Ovary (tissue), 10 donors: ENCODE measurements at places on chromosomes 11 and 22. TPM values are rescaled to one million over a fixed set of nuclear protein-coding genes. Genes with fewer than 3 reads are reported as not detected.

GRCh38 chr22:43129426-43130425 lies 13.5 kb downstream of the MCAT start:
- DNase-seq = no peak

- DNase-seq = peak; percentile 3
These were observed 61.0 kb upstream of the THY1 start for GRCh38 chr11:119483881-119484371.

DNA sequence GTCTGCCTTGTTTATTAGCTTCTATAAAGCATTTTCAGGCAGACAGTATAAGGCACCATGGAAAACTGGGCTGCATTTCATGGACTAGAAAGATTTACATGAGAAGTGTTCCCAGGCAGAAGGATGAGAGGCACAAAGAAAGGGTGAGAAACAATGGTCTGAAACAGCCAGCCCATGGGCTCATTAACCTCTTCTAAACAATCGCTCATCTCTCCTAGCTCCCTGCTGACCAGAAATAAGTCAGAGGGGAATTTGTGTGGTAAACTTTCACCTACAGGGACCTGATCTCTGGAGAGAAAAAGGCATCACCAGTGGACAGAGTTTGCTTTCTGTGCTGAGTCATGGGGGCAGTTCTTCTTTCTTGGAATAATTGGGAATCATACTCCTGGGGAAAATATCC lies 51.8 kb upstream of the KIRREL3 start:
- DNase-seq = no peak

DNA sequence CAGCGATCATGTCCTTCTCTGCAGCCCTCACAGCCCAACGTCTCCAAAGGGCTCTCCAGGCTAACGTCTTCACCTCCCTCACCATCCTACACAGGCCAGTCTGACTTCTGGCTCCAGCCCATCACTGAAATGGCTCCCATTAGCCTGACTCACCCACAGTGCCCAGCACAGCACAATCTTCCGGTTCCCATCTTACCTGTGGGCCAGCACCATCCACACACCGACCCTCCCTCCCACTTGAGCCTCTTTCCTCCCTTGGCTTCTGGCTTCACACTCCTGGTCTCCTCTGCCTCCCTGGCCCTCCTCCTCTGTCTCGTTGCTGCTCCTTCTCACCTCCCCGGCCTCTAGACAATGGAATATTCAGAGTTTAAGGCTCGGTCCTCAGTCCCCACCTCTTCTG lies 51.2 kb downstream of the PDE2A start:
- DNase-seq = no peak

DNA sequence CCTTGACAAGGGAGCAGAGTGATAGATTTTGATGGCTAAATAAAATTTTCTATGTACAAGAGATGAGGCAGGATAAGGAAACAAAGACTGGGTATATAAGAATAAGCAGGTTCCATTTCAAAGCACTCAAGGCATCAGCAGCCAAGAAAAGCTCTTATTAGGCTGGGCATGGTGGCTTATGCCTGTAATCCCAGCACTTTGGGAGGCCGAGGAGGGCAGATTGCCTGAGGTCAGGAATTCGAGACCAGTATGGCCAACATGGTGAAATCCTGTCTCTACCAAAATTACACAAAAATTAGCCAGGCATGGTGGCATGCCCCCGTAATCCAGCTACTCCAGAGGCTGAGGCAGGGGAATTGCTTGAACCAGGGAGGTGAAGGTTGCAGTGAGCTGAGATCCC lies 563.4 kb upstream of the CCDC179 start:
- no peak for DNase-seq

- no peak for DNase-seq
These were observed 56.3 kb upstream of the ADSL start for GRCh38 chr22:40289991-40290459.

GRCh38 chr22:38524429-38524828 lies 18.3 kb upstream of the DDX17 start:
- no peak for DNase-seq

DNA sequence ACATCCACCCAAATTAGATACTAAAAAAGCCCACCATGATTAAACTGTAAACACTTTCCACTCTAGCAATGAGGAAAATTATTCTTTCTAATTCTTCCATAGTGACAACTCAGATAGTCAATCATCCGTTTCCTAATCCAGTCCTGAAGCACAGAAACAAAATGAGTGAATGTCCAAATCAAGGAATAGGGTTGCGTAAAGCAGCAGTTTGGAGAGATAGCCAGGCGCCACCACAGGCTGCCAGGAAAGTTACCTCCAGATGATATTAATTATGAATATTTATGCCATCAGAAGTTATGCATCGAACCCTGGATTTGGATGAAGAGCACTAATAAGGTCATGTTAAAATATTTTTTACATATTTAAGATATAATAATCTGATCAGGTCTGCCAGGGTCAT lies 63.2 kb downstream of the ETS1 start:
- DNase-seq = no peak

GRCh38 chr22:22233081-22233480 lies 11.5 kb upstream of the VPREB1 start:
- DNase-seq = no peak

GRCh38 chr11:103700622-103701021 lies 335.8 kb upstream of the DDI1 start:
- DNase-seq = no peak

DNA sequence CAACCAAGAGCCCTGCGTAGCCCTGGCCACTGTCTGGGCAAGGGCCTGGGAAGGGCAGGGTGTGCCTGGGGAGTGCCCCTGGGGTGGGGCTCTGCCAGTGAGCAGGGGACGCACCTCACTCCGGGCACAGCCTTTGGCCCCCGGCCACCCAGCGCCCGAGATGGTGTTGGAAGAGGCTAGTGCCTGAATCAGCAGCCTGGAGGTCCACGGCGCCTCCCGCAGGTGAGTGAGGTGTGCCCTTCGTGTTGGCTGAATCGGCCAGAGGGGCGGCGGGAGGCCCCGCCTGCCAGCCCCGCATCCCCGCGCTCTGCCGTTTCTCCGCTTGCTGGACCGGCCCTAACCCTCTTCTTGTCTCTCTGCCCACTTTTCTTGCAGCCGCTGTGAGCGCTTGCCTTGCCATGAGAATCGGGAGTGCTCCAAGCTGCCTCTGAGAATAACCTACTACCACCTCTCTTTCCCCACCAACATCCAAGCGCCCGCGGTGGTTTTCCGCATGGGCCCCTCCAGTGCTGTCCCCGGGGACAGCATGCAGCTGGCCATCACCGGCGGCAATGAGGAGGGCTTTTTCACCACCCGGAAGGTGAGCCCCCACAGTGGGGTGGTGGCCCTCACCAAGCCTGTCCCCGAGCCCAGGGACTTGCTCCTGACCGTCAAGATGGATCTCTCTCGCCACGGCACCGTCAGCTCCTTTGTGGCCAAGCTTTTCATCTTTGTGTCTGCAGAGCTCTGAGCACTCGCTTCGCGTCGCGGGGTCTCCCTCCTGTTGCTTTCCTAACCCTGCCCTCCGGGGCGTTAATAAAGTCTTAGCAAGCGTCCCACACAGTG lies 60.1 kb downstream of the FBLN1 start:
- DNase-seq = no peak

- DNase-seq = no peak
These were observed 73.9 kb upstream of the TENM4 start for GRCh38 chr11:79514695-79515094.

GRCh38 chr11:104078245-104078644 lies 41.8 kb downstream of the DDI1 start:
- no peak for DNase-seq

GRCh38 chr11:115366826-115367225 lies 137.4 kb downstream of the CADM1 start:
- no peak for DNase-seq

DNA sequence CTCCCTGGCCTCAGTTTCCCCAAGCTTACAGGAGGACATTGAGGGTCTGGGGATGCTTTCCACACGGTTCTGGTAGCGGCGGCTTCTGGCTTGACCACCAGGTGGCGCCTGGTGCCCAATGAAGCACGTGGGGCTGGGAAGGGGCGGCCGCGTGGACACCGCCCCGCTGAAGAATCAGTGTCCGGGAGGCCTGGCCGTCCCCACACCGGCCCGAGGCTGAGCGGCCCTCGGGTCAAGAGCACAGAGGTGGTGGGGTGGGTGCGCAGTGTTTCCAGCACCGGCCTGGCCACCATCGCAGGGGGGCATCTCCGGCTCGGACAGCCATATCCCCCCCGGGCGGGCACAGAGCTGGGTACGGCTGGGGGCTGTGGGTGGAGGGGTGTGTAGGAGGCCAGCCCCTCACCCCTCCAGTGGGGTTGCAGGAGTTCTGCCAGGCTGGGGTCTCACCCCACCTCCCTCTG lies 27.8 kb upstream of the PPARA start:
- DNase-seq = peak; percentile 84

DNA sequence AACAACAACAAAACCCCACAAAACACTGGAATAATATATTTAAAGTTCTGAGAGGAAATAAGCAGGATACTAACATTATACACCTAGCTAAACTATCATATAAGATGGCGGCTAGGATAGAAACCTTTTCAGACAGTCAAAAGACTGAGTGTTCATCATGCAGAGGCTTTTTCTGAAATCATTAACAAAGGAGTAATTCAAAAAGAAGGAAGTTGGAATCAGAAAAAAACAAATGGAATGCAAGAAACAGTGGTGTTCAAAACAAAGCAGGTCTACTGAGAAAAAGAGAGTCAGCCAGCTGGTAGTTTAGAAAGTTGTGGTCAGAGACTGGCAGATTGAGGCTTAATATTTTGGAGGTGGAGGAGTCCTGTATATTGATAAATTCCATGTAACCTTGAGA lies 30.1 kb upstream of the ZBTB44 start:
- DNase-seq = no peak

GRCh38 chr11:10640308-10640707 lies 53.2 kb downstream of the IRAG1 start:
- no peak for DNase-seq

DNA sequence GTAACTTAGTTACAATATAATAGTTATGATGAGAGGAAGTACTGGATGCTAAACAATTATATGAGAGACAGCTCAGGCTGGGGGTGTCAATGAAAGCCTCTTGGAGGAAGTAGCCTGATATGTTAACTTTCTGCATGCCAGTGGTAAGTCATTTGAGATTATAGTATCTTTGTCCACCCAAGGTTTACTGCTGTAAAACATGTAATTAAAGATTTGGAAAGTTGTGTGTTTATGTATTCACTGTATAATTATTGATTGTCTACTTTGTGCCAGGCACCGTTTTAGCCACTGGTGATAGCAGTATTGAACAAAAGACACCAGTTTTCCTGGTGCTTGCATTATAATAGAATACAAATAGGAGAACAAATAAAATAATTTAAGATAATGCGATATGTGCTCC lies 624 bp upstream of the DNAJB7 start:
- no peak for DNase-seq

- no peak for DNase-seq
These were observed 130.4 kb downstream of the ADAMTS15 start for GRCh38 chr11:130578738-130579368.

DNA sequence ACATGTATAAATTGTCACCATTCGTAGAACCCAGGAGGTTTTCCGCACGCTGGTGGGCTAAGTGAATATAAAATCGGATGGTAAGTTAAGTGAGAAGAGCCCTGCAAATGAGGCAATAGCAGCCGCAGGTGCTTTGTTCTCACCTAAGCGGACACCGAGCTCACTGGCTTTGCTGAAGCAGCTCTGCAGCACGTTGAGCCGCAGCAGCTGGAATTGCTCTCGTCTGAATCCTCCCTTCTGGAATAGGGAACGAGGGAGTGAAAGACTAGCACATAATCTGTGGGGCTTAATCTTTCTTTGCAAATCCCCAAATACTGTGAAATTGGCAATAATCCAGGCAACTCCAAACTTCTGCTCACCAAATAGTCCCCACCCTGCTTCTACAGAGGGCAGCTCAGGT lies 488.1 kb downstream of the NTM start:
- DNase-seq = no peak

- peak; percentile 83 for DNase-seq
These were observed 72.0 kb downstream of the SYN3 start for GRCh38 chr22:32985899-32986765.

DNA sequence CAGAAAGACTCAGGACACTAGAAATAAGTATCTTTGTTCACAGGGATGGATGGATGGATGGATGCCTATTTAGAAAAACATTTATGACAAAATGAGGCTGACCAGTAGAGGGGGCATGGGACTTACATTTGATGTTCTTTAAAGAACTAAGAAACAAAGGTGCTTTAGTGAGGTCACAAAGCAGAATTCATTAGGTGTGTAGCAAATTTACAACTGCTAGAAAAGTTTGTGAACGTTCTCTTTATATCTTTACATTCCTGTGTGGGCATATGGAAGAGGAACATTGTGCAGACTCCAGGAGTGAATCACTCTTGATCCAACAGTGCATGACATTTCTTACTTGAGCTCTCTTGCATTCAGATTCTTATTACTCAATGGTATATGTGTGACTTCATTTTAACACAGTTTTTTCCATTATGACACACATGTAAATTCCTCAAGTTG lies 15.8 kb upstream of the SIK2 start:
- DNase-seq = no peak

GRCh38 chr11:36425561-36426081 lies 84.5 kb downstream of the TRAF6 start:
- DNase-seq = no peak

GRCh38 chr11:18802381-18803257 lies 11.0 kb upstream of the PTPN5 start:
- DNase-seq = no peak

EFCAB6 gene
- total RNA-seq = 6.7 TPM

OR8H3 gene
- not detected for total RNA-seq

FOLR1 gene
- total RNA-seq = 4.7 TPM

PICK1 gene
- 35.1 TPM for total RNA-seq

OR4C46 gene
- not detected for total RNA-seq

SLC3A2 gene
- 119 TPM for total RNA-seq

RAB36 gene
- total RNA-seq = 3.9 TPM

KCNQ1OT1 gene
- total RNA-seq = 3.9 TPM

GDPD4 gene
- total RNA-seq = not detected

MS4A6A gene
- 47.6 TPM for total RNA-seq

CARNS1 gene
- total RNA-seq = 4.0 TPM

SCO2 gene
- total RNA-seq = 0.73 TPM

ALG8 gene
- 28.5 TPM for total RNA-seq

SYCE3 gene
- not detected for total RNA-seq

CRYBA4 gene
- not detected for total RNA-seq

DCHS1 gene
- total RNA-seq = 14.8 TPM
